ENCODE measurements at places on chromosomes 5 and 9.
A peak's percentile ranks its signal among the peaks of the same experiment; 100 is the strongest.

GRCh38 chr9:101727612-101728524, 10.6 kb downstream of the GRIN3A start:
- peak; percentile 50 for DNase-seq

DNA sequence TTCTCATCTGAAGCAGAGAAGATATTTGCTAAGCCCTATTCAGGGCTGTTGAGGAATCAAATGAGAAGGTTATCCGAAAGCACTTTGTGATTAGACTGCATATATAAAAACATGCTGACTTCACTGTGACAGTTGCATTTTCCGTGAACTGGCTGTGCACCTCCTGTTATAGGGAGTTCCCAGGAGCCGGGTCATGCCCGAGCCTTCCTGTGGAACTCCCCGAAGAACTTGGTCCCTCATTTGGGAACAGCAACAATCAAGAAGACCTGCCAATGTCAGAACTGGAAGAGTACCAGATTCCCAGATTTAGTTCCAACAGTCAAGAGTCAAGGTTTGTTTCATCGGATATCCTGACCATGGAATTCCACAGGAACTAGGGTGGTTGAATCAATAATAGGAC, 130.4 kb upstream of the RAI14 start:
- no peak for DNase-seq

GRCh38 chr9:21589344-21590056, 107.4 kb upstream of the IFNE start:
- DNase-seq: no peak

DNA sequence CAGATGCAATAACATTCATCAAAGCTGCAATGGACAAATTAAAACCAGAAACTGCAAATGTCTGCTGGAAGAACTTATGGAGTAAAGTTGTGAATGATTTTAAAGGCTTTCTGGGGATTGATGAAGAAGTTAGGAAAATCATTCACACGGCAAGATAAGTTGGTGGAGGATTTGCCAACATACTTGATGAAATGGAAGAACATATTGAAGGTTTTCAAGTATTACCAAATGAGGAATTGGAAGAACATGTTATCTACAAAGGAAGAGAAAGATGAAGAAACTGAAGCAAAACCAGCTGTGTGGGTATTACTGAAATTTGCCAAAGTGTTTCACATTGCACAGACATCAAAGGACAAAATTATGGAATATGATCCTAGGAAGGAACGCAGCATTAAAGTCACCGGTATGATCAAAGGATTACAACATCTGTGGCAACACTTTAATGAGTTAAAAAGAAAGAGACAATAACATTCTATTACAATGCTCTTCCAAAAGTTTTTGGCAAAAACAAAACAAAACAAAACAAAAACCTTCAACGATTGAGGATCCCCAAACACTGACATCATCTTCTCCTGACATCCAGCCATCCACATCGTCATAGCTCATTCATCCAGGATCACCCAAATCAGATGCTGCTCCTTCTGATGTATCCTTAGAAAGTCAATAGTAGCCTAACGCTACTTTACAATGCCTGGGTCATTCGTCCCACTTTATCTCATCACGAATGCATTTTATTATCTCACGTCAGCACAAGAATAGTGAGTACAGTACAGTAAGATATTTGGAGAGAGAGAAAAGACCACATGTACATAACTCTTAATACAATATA, 61.3 kb upstream of the SMC5 start:
- no peak for DNase-seq

Measured in NCI-H82 (cell line).